ENCODE measurements at places on chromosomes 12 and 14.
A peak's percentile ranks its signal among the peaks of the same experiment; 100 is the strongest.

DNA sequence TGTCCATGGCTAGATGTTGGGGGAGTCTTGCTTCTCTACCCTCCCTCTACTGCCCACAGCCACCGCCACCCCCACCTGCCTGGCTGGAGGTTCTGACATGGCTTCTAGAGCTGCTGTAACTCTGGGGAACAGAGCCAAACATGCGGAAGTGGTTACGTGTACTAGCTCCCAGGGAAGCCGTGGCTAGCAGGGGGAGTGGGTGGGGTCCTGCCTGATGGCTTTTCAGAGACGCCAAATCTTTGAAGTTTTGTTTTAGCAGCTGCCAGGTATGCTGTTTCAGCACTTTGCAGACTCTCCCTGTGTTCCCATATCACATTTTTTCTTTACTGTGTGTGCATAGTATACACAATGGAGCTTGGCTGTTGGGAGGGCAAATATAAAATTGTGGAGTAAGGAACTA lies 150.3 kb downstream of the TGFB3 start:
- DNase-seq = peak; percentile 40

DNA sequence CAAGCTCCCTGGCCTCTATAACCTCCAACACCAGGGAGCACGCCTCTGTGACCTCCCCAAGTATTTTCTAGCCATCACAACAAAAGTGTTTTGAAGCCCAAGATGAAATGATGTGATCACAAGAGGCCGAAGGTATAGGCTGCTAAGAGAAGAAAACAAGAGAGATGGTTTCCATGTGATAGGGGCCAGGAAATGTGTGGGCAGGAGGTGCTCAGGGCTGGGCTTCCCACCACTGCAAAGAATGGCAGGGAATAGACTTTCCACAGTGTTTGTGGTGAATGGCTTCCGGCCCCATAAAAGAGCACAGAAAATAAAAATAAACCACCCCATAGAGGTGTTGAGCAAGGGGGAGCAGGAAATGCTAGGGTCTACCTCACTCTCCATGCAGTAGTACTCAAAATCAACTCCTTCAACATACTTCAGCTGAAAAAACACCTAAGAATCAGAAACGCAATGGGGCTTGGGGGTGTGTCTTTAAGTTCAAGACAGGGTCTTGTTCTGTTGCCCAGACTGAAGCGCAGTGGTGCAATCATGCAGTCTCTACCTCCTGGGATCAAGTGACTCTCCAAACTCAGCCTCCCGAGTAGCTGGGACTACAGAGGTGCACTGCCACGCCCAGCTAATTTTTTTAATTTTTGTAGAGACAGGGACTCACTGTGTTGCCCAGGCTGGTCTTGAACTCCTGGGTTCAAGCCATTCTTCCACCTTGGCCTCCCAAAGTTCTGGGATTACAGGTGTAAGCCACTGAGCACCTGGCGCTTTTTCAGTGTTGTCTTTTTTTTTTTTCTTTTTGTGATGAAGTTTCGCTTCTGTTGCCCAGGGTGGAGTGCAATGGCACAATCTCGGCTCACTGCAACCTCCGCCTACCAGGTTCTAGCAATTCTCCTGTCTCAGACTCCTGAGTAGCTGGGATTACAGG lies 27.1 kb downstream of the DAD1 start:
- DNase-seq = peak; percentile 81

DNA sequence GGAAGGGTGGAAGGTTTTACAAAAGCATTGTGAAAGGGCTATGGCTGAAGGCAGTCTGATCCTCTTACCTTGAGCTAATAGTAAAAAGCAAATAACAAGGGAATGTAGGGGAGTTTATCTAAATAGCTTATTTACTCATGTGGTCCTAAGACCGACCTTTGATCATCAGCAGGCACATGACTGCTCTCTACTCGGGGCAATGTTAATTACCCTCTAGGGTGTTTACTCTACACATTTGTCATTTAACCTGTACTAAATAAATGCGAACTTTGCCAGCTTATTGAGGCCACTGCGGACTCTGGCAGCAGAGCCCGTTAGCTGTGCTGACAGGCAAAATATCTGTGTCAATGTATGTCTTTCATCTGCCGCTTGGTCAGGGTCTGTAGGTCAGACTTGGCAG lies 768.3 kb upstream of the ATXN7L3B start:
- DNase-seq = no peak

GRCh38 chr14:101729382-101729781 lies 32.1 kb upstream of the PPP2R5C start:
- DNase-seq = no peak

DNA sequence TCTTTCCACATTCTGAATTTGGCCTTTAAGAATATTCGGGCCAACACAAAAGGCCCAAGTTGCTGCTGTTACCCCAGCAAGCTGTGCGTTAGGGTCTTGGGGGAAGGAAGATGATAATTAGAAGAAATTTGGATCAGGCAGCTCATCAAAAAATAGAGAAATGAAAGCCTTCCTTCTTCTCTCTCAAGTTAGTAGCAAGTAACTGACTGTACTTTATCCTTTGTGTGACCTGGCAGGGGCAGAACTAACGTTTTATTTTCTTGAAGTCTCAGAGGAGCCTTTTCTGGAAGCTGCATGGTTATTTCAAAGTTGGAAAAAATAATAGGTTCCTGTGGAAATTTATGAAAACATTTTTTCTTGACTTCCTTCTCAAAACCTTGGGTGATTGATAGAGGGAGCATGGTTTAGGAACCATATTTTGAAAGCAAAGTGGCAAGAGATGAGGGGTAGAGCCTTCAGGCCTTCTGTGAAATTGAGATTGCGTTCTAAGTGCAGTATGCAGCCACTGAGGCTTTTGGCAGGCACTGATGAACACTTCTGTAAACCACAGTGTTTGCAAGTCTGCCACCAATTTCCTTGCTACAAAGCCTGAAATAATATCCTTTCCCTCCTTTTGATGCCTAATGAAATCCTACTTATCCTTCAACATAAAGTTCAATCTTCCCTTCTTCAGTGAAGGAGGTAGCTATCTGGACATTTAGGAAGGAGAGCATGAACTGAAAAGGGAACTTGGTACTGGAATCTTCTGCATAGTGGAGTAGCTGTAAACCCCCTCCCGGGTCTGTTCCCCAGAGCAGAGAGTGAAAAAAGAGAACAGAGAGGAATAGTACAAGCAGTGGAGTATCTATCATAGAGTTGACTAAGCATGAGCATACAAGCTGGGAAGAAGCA lies 123.2 kb downstream of the FGD4 start:
- no peak for DNase-seq

- no peak for DNase-seq
Measured at GRCh38 chr14:82854131-82854530, 1320.5 kb upstream of the SEL1L start.

DNA sequence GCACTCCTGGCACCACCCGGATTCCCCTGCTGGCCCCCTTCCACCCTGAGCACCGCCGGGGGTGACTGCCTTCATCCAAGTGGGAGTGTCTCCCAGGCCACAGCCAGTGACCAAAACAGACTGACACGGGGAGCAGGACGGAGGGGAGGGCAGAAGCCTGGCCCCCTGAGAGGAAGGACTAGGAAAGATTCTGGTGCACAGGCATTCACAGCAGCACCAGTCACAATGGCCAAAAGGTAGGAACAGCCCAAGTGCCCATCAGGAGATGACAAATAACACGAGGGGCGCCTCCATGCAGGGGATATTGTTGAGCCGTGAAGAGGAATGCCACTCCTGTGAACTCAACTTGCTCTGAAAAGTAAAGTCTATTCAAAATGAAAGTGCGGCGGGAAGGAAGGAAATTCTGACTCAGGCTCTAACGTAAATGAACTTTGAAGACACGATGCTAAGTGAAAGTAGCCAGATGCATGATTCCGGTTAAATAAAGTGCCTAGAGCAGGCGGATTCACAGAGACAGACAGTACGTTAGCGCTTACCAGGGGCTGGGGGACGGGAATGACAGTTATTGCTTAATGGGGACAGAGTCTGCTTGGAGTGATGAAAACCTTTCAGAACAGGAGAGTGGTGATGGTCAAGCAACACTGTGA lies 146.1 kb upstream of the NCOR2 start:
- peak; percentile 92 for DNase-seq

- DNase-seq = no peak
Measured at GRCh38 chr12:59027199-59027598, 106.9 kb upstream of the LRIG3 start.

DNA sequence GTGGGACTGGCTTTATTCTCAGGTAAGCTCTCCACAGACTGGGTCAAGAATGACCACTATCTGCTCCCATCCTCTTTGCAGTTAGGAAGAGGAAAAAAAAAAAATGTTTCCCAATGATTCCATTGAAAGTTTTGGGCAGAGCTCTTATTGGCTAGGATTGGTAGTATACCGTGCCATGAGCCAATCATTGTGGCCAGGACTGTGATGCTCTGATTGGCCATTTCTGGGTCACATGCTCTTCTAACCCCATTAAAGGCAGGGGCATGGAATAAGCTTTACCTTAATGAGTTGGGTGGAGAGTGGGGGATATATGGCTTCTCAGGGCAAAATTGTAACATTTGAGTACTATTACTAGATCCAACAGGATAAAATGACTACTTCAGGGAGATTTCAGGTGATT lies 49.4 kb upstream of the WSCD2 start:
- no peak for DNase-seq

- no peak for DNase-seq
Measured at GRCh38 chr12:87344699-87345098, 684.5 kb downstream of the C12orf50 start.

DNA sequence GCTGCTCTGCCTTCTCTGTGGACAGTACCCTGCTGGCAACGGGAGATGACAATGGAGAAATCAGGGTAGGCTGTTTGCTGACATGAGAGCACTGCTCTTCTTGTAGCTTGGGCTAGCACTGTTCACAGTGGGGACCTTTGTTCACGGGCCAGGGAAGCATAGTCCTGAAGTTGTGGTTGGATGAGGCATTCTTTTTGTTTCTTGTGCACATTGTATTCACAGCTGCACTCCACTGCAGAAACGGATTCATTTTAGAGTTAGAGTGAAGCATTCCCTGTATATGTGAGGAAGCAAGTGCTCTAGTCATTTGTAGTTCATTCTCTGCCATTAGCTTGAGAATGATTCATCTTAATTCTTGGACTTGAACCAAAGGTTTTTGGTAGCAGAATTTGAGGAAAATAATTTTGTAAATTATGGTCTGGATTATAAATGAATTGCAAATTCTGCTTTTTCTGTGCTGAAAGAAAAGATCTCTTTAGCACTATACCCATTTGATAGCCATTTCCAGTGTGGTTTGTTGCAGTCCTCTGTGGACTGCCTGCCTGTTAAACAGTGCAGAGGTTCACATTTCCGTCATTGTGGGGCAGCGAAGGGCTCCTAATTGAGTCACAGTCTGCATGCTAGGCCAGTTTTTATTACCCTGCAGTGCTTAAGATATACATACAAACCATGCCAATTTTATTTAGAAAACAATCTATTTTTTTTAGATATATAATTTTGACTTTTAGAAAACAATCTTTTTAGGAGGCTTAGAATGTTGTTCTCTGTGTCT lies 80.6 kb downstream of the APAF1 start:
- peak; percentile 77 for DNase-seq

- no peak for DNase-seq
Measured at GRCh38 chr14:58484176-58484575, 56.7 kb downstream of the KIAA0586 start.

DNA sequence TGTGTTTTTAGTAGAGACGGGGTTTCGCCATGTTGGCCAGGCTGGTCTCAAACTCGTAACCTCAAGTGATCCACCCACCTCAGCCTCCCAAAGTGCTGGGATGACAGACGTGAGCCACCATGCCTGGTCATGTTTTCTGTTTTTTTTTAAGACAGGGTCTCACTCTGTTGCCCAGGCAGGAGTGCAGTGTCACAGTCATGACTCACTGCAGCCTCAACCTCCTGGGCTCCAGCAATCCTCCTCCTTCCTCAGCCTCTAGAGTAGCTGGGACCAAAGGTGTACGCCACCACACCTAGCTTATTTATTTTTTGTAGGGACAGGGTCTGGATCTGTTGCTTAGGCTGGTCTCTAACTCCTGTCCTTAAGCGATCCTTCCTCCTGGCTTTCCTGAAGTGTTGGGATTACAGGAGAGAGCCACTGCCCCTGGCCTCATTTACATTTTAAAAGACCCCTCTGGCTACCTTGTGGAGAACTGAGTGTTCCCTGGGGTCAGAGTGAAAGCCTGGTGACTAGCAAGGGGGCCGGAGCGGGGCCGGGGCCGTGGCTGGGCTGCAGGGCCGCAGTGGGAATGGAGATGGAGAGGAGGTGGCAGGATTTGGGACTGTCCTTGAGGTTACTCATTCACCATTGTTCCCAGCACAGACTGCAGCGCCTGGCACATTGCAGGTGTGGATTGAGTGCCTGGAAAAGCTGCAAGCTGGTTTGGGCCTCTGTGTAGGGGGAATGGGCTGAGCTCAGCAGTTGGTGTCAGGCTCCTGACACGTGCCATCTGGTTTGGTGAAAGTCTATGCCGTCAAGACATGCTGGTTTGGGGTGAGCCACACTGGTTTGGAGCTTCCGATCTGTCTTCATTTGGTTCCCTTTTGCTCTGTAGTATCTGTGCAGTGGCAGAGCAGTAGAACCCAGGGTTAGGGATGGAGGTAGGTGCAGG lies 18.1 kb downstream of the KMT5A start:
- DNase-seq = no peak

DNA sequence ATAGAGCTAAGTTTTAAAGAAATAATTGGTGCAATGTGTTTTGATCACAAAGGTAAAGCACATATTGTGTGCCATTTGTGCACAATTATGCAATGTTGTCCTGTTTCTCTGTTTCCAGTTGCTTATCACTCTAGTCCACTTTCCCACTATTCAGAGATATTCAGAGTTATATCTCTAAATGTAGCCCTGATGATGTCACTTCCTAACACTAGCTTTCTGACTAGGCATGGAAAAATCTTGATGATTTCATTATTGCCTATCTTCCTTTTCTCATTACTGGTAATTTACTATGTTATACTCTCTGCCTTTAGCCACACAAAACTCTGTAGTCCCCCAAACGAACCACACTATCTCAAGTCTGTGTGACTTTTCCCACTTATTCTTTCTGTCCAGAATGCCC lies 221.2 kb downstream of the TRHDE start:
- DNase-seq = no peak

DNA sequence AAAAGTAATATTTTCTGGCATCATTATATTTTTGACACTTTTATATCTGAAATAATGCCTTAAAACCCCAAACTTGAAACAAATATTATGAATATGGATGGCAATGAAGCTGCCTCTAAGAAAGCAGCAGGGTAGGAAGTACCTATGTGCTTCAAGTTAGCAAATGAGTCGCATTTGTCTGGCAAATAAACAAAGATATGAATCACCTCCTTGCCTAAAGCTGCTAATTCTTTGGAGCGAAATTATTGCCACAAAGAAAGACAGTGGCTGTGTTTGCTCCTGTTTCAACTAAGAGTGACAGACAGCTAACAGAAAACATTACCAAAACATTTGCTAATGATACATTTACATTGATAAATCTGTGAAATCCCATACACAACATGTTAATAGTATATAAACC lies 854.9 kb downstream of the RPS29 start:
- DNase-seq = no peak

DNA sequence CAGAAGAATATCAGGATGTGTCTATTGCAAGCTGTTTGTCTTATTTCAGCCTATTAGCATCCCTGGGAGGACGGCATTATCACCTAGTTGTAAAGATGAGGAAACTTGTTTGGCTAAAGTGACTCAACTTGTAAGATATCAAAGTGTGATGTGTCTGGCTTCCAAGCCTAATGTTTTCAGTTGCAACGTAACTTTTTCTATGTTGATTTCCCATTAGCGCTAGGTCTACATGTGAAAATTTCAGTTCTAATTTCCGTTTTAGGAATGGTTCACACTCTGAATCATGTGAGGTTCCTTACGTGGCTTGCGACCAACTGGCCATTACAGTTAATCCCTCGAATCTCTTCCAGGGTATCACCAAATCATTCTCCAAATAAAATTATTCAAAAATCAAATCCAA lies 58.0 kb downstream of the LLPH start:
- DNase-seq = no peak

Measured in activated naive CD4-positive, alpha-beta T cell treated with anti-CD3 and anti-CD28 coated beads for 36 hours (primary cell).